ENCODE measurements at places on chromosomes 1 and 21.
A peak's percentile ranks its signal among the peaks of the same experiment; 100 is the strongest.

DNA sequence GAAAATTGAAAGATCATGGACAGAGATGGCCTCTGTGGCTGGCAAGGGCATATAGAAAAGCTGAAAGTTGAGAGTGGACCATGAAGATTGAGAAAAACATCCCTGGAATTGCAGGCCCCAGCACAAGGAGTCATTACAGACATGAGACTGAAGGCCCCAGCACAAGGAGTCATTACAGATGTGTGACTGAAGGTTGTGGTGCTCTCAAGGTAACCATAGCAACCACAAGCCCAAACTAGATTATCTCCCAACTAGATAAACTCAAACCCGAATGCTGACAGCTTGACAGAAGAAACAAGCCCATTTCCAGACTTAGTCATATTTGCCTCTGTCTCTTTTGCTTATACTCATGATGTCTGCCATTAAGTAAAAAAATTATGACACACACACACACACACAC lies 1252.1 kb upstream of the ADGRL4 start:
- no peak for DNase-seq

DNA sequence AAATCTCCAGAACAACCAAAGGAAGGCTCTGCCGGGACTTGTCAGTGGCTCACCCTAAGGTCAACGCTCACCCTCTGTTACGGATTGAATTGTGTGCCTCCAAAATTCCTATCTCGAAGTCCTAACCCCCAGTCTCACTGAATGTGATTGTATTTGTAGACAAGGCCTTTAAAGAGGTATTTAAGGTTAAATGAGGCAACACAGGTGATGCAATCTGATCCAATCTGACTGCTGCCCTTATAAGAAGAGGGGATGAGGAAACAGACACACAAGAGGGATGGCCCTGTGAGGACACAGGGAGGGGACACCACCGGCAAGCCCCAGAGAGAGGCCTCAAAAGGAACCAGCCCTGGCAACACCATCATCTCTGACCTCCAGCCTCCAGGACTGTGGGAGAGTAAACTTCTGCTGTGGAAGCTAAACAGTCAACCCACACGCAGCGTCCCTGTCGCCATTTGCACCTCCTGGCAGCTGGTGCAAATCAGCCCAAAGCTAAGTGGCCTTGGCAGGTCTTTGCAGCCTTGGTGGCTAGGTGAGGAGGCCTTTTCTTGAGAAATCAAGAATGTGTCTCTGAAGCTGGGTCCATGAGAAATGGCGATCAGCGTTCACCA lies 24.2 kb downstream of the UBASH3A start:
- DNase-seq = no peak

DNA sequence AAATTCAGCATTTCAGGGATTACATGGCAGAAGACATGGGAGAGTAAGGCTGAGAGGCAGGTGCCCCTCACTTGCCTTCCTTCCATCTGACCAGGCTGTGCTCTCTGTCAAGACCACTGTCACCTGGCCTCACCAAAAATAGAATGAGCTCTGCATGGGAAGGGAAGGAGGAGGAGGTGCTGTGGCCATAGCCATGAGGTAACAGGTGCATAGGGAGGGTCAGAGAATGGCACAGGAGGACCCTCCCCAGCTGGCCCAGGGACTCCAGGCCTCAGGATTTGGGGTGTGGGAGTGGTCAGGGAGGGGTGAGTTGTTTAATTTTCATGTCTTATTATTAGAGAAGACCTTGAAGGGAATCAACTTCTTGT lies 192.3 kb downstream of the FCRL5 start:
- no peak for DNase-seq

DNA sequence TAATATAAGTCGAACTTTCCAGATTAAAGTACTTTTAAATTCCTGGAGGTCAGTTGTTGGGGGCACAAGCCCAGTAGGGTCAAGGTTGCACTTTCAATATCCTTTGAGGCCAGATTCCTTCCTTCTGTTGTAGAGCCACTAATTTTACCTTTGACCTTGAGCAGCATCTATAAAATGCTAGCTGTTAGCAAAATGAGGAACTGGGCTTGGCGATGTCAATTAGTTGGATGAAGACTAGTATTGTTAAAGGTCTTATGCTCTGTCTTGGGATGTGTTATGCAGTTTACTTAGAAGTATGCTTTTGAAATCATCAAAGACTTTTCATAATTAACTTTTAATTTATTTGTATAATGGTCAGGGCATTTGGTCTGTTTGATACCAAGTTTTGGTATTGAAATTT lies 425.9 kb upstream of the PROX1 start:
- DNase-seq = no peak

GRCh38 chr1:193342811-193343210 lies 156.4 kb upstream of the B3GALT2 start:
- peak; percentile 81 for DNase-seq

GRCh38 chr1:7313081-7313546 lies 458.0 kb upstream of the VAMP3 start:
- no peak for DNase-seq

- peak; percentile 31 for DNase-seq
Observed at GRCh38 chr1:231590453-231591198, 36.0 kb upstream of the DISC1 start.

- DNase-seq = no peak
Observed at GRCh38 chr1:5637171-5637570, 355.1 kb downstream of the NPHP4 start.

All from mucosa of gallbladder (tissue), 1 donor.